Fibroblast of skin of right biceps (primary cell): ENCODE measurements at places on chromosomes 4 and X.

GRCh38 chr4:1233641-1234308 lies 15.2 kb downstream of the CTBP1 start:
- peak; percentile 18 for DNase-seq

GRCh38 chr4:25550376-25551030 lies 105.1 kb upstream of the SLC34A2 start:
- no peak for DNase-seq

DNA sequence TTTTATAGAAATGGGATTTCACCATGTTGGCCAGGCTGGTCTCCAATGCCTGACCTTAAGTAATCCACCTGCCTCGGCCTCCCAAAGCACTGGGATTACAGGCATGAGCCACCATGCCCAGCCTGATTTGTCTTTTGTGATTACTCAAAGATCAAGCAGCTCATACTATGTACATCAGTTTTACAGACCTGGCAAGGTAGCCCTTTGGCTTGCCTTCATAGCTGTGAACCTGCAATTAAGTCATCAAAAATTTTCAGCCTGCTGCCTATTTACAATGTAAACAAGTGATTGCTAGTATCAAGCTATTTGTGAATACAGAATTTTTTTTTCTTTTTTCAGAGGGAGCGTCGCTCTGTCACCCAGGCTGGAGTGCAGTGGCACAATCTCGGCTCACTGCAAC lies 46.2 kb downstream of the GSX2 start:
- no peak for DNase-seq

- DNase-seq: peak; percentile 0
Observed at GRCh38 chrX:115147220-115147619, 42.0 kb upstream of the RBMXL3 start.

- peak; percentile 44 for DNase-seq
Observed at GRCh38 chr4:165726831-165727230, 146.2 kb upstream of the TLL1 start.

- peak; percentile 92 for DNase-seq
Observed at GRCh38 chrX:45758319-45758718, 557.6 kb upstream of the DIPK2B start.

DNA sequence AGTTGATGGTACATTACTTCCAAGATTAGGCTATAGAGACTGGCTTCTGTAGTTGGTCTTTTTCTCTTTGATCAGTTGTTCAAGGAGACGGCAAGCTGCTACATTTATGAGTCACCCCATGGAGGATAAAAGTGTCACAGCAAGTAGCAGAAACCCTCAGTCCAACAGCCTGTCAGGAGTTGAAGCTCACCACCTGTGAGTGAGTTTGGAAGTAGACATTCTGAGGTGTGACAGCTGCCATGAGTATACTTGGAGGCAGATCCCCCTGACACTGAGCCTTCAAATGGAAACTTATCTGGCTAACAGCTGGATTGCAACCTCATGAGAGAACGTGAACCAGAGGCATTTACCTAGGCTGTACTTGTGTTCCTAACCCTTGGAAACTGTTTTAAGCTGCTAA lies 68.0 kb downstream of the CCNG2 start:
- DNase-seq: no peak

DNA sequence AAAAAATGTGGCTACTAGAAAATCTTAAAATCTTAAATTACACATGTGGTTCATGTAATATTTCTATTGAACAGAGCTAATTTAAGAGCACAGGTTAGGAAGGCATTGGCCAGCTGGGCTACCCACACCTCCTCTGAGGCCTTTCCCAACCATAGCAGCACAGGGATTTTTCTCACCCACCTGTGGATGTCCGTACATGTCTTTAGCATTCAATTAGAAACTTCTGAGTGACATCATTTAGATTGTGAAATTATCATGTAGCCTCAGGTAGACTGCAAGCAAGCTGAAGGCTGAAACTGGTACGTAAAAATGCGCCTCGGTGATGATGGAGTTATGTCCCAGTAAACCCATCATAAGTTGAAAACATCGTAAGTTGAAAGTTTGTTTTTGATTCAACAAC lies 31.2 kb downstream of the SCARB2 start:
- no peak for DNase-seq

DNA sequence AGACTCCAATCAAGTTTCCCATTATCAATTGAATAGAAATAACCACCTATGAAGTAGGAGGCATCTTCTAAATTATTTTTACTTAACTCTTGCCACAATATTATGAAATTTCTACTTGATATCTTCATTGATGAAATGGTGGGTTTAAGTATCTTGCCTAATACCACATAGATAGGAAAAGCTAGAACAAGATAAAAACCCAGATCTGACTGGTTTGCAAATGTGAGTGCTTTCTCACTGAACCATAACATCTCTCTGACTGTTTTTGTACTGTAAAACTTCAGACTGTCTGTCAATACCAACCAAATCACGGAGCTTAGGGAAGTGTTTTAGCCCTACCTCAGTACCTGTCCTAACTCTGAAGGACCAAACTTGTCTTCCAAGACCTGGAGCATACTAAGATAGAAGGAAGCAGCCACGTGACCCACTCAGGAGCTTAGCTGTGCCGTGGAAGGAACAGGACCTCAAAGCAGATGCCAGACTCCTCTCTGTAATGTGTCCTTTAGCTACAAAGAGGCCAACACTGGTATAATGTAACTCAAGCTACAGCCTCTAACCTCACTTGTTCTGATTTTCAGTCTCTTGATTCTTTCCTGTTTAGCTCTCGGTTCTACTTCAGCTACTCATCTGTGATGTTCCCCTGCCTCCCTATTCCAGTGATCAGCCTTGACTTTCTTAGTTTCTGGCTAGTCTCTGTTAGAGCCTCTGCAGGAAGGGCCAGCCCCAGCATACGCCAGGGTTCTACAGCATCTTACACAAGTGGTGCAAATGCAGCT lies 84.4 kb downstream of the LRP2BP start:
- DNase-seq: no peak

- peak; percentile 43 for DNase-seq
Observed at GRCh38 chrX:138756234-138756633, 44.7 kb upstream of the FGF13 start.

GRCh38 chr4:186348433-186348832 lies 82.4 kb downstream of the F11 start:
- no peak for DNase-seq

- DNase-seq: no peak
Observed at GRCh38 chrX:68895778-68896177, 67.0 kb downstream of the EFNB1 start.

- DNase-seq: no peak
Observed at GRCh38 chr4:187937557-187937956, 58.0 kb upstream of the ZFP42 start.

- DNase-seq: no peak
Observed at GRCh38 chr4:41815473-41815872, 66.9 kb upstream of the PHOX2B start.

DNA sequence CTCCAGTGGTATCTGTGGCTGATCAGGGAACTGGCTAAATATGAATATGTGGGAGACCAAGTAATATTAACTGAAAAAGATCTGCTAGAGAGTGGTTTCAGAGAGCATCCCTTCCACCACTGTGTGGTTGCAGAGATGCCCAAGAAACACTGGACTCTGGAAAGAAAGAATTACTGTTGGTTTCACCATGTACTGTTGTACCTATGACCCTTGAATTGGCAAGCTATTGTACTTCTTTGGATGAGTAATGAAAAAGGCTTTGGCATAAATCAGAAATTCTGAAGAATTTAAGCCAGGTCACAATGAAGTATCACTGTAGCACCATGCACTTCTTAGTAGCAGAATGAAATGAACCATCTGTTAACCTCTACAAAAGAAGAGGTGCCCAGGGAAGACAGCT lies 134.4 kb upstream of the INTU start:
- no peak for DNase-seq

- DNase-seq: no peak
Observed at GRCh38 chr4:188030401-188030800, 34.8 kb downstream of the ZFP42 start.

GRCh38 chr4:135934026-135934425 lies 1598.3 kb downstream of the PCDH18 start:
- no peak for DNase-seq

- peak; percentile 42 for DNase-seq
Observed at GRCh38 chr4:15755321-15756155, 22.6 kb upstream of the CD38 start.

DNA sequence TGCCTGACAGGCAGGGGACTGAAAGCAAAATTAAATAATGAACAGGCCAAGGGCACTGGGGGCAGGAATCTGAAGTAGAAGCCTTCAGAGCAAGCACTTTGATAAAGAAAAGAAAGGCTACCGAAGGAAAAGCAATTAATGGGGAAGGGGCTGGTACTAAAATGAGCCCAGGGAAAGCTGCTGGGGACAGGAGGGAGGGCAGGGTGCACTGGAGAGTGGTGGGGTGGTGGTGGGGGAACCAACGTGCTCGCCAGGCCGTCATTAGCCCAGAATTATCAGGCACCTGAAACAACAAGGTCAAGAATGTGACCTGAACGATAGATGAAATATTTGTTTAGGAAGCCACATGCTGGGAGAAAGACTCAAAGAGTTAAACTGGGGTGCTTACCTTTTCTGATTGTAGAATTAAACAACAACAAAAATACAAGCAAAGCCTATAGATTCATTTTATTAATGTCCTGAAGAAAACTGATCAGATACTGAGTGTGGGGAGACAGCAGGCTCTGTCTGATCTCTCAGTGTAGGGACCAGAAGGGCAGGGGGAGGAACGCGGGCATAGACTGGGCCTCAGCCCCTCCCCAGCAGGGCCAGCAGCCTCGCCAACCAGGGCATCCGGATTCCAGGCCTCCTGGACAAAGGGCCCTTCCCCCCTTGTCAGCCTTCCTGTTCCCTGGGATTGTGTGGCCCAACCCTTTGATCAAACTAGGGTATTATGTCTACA lies 239.7 kb upstream of the KLF3 start:
- no peak for DNase-seq

DNA sequence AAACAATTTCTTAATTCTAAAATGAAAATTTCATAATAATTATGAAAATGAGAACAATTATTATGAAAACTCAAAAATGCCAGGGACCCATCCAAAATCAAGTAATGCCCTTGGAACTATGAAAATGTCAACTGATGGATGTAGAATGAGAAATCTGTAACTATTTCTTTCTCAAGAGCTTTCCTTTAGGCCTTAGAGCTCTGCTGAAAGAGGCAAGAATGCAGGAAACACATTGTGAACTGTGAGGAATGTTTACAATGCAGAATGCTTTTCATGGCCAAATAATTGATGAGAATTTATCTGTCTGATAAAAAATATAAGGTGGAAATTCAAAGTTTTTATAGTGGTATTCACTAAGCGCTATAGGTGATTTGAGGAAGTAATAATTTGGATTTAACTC lies 207.1 kb upstream of the PCDH18 start:
- DNase-seq: peak; percentile 31
